ENCODE measurements at places on chromosomes 12 and 14. TPM values are rescaled to one million over a fixed set of nuclear protein-coding genes. Genes with fewer than 3 reads are reported as not detected.

COCH gene
- total RNA-seq = 23.3 TPM

SMIM41 gene
- total RNA-seq = not detected

KCNK13 gene
- total RNA-seq = 0.14 TPM

TMTC1 gene
- total RNA-seq = 0.05 TPM

MMP19 gene
- total RNA-seq = 0.28 TPM

PRB2 gene
- total RNA-seq = not detected

P2RX7 gene
- not detected for total RNA-seq

SLCO1C1 gene
- total RNA-seq = not detected

Data from A549 treated with Mapracorat at 1 μM for 4 hours (cell line).